ENCODE measurements at places on chromosomes 4 and X.

- no peak for DNase-seq
These were observed 86.9 kb downstream of the CHRNA9 start for GRCh38 chr4:40421839-40422708.

DNA sequence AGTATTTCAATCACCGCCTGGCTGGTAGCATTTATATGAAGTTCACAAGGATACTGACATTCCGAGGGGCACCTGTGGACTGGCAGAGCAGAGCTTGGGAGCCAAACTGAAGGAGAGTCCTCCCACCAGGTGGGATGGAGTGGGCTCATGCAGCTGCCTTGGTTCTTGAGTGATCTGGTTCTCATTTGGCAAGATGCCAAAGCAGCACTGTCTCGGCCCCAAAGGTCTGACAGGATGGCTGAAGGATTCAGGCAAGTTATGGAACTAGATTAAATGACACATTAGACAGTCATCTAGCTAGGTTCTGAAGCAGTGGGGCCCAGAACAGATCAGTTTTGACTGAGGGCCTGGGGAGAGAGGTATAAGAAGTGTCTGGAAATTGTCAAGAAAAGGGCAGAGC lies 3.2 kb downstream of the FGF16 start:
- no peak for DNase-seq

DNA sequence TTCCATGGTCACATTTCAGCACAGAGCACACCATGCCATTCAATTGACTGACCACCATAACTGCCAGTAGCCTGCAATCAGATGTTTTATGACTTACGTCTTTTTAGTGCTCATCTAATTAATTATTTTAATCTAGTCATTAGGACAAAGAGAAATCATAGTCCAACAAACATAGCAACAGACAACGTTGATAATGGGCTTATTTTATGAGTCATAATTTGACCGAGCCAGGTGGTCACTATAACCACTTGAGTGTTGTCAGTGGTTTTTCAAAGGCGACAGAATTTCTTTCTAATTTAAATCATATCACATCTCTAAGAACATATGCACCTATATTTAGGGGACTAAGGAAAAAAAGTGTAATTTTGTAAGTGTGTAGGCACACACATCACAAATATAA lies 1.9 kb downstream of the SEC24D start:
- DNase-seq = no peak

- DNase-seq = no peak
These were observed 47.0 kb downstream of the THAP9 start for GRCh38 chr4:82947498-82947897.

GRCh38 chr4:10066206-10066605 lies 44.9 kb upstream of the SLC2A9 start:
- DNase-seq = no peak

DNA sequence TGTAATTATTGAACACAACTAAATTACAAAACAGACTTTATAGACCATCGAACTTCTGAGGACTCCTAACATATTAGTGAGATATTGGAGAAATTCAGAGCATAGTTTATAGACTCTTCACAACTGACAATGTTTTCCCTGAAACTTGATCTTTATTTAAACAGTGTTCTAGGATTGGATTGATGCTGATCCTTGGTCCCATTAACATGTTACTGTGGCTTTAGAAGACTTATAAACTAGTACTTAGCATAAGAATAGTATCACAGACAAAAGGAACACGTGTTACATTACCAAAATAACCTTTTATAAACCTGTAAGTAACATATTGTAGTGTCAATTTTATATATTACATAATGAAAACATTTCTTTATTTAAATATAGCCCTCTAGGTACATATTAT lies 689.6 kb downstream of the CCSER1 start:
- no peak for DNase-seq

DNA sequence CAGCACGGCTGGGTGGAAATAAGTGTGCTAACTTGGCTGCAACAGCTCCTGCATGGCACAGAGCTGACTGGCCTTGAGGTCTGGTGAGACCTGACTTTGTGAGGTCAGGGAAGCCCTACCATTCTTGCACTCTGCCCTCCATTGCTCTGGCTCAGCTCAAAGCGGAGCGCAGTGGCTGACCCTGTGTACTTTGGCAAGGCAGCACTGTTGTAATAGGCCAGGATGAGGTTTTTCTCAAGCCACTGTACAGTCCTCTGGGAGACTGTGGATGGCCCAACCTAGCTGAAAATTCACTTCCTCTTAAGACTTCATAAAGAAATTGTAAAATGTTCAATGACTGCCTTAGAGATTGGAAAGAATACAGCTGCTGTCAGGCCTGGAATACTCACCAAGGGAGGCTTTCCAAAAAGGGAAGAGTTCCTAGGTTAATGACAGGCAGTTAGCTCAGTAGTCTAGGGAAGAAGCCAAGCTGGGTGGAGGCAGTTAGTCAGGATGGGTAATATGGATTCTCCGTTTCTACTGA lies 129.8 kb downstream of the GUCY2F start:
- no peak for DNase-seq

GRCh38 chrX:101482296-101482695 lies 3.0 kb upstream of the ARMCX4 start:
- DNase-seq = no peak

DNA sequence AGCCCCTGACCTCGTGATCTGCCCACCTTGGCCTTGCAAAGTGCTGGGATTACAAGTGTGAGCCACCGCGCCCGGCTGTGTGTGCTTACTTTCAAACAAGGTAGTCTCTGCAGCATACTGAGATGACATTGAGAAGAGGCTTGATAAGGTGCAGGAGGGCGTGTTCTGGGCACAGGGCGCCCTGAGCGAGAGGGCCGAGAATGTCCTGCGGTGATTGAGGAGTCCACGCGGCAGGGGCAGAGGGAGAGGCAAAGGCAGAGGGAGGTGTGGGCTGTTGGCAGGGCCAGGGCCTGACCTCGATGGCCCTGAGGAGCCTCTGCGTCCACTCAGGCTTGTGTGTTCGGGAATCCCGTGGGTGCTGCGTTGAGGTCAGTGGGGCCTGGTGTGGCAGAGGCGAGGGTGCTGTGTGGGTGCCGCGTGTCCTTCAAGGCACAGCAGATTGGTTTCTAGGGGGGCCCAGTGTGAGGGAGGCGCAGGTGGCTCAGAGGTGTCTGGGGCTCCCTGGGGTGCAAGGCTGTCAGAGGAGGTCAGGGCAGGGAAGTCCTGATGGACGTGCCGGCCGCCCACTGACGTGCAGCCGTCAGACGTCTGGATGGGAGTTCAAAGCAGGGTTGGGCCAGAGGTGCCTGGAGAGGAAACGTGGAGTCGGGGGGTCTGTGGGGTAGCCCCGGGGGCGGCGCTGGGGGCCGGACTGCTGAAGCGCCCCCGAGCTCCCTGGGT lies 12.1 kb downstream of the PCGF3 start:
- no peak for DNase-seq

- DNase-seq = no peak
These were observed 212.6 kb downstream of the SPOCK3 start for GRCh38 chr4:167021545-167022155.

DNA sequence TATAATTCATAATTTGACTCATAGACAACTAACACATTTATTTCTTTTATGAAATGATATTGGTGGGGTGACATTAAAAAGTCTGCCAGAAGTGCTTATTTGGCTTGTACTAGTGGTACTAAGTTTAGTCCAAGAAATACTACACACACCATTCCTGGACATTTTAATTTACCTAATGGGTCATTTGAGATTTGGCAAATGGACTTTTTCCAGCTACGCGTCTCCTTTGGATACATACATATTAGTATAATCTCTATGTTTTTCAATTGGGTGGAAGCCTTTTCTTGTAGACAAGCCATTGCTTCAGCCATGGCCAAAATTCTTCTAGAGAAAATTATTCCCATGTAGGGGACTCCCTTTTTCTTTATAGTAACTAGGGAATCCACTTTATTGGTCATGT lies 968.5 kb downstream of the C4orf33 start:
- no peak for DNase-seq

GRCh38 chrX:125205133-125205917 lies 114.3 kb upstream of the TEX13C start:
- DNase-seq = peak; percentile 2

DNA sequence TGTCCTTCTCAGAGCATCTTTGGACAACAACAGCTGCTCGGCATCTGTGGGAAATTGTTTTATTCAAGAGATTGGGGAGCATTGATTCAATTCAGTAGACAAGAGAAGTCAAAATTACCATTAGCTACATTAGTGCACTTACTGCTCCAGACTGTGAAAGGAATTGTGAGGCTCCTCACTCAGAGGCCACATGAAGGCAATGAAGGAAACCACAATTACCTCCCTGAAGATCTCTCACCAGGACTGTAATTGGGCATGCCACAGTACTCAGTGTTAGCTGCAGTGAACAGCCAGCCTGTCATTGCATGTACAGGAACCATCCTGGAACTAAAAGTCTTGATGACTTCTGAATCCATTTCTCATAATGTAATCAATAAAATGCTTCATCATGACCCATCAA lies 144.8 kb downstream of the PPA2 start:
- DNase-seq = no peak

GRCh38 chrX:100680756-100681155 lies 36.8 kb downstream of the SRPX2 start:
- DNase-seq = no peak

- no peak for DNase-seq
These were observed 127.2 kb upstream of the GPC4 start for GRCh38 chrX:133542476-133542875.

DNA sequence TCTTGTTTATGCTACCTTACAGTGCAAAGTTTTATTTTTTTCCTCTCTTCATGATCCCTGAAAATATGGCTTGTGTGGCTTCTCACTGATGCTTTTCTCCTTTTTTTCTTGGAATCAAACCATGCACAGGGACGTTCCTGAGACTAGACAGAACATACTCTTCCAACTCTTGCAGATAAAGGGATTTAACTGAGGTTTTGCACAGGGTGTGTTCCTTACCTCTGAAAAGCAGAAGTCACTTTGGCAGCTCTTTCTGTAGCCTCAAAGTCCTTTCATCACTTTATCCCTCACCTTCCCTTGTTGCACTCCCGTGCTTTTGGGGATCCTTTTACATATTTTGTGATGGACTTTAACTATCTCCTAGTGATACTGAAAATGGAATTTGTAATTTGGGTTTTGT lies 300.1 kb downstream of the SPRY1 start:
- no peak for DNase-seq

DNA sequence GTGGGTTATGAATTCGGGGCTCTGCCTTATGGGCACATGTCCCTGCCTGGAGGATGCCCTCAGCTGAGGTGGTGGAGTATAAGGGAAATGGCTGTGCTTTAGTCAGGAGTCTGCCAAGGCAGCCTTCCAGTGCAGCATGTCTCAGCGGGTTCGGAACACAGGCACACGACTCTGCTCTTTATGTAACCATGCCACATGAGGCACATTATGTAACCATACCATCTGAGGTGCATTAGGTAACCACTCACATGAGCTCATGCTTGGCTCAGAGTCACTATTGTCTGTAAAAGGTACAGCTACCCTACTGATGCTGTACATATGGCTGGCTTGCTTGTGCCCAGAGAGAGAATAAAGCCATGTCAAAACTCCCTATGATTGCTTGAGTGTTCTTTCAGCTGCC lies 723.6 kb downstream of the TRAM1L1 start:
- no peak for DNase-seq

GRCh38 chr4:113711883-113712662 lies 49.5 kb downstream of the CAMK2D start:
- no peak for DNase-seq

DNA sequence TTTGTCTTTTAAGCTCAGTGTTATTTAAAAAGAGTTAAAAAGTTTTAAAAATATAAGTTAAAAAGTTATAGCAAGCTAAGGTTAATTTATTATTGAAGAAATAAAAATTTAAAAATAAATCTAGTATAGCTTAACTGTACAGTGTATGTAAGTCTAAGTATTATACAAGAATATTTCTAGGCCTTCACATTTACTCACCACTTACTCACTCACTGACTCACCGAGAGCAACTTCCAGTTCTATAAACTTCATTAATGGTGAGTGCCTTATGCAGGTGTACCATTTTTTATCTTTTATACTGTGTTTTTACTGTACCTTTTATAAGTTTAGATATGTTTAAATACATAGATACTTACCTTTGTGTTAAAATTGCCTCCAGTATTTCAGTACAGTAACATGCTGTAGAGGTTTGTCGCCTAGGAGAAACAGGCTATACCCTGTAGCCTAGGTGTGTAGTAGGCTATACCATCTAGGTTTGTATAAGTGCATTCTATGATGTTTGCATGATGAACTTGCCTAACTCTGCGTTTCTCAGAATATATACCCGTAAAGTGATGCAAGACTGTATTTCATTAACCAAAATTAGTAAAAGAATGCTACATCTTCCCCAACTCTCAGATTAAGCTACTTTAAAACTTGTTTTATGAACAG lies 202.9 kb downstream of the CFAP299 start:
- no peak for DNase-seq

GRCh38 chr4:156568041-156568440 lies 403.6 kb downstream of the PDGFC start:
- DNase-seq = peak; percentile 82

DNA sequence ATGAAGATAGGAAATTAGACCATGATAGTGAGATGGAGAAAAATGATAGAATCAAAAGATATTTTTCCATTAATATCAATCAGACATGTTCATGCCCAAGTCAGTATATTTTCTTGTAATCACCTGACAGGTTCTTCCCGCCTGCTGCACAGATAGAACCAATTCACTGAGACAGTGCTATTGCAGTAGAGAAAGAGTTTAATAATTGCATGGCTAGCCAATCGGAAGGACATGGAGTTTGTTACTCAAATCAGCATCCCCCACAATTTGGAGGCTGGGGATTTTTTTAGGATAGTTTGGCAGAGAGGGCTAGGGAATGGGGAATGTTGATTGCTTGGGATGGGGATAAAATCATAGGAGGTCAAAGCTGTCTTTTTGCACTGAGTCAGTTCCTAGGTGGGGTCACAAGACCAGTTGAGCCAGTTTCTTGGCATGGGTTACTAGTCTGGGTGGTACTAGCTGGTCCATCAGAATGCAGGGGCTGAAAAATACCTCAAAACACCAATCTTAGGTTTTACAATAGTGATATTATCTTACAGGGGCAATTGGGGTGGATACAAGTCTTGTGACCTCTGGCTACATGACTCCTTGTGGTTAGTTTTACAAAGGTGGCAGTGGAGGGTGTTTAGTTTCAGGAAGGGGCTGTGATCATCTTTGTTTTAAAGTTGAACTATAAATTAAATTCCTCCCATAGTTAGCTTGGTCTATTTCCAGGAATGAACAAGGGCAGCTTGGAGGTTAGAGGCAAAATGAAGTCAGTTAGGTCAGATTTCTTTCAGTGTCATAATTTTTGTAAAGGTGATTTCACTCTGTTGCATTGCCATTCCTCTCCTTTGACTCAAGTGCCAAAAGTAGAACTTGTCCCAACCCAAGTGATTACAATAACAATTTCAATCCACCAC lies 100.3 kb upstream of the PDE5A start:
- no peak for DNase-seq

- no peak for DNase-seq
These were observed 16.6 kb downstream of the RBBP7 start for GRCh38 chrX:16853537-16853936.

- no peak for DNase-seq
These were observed 41.0 kb upstream of the CPEB2 start for GRCh38 chr4:14961292-14961691.

- no peak for DNase-seq
These were observed 288.5 kb downstream of the ASMT start for GRCh38 chrX:1903236-1903935.

- no peak for DNase-seq
These were observed 18.2 kb downstream of the ELF4 start for GRCh38 chrX:130091980-130092522.

GRCh38 chrX:132395026-132395425 lies 93.8 kb downstream of the MBNL3 start:
- no peak for DNase-seq

All from retinal pigment epithelial cell (primary cell).